ENCODE measurements at places on chromosomes 7 and 10.

DNA sequence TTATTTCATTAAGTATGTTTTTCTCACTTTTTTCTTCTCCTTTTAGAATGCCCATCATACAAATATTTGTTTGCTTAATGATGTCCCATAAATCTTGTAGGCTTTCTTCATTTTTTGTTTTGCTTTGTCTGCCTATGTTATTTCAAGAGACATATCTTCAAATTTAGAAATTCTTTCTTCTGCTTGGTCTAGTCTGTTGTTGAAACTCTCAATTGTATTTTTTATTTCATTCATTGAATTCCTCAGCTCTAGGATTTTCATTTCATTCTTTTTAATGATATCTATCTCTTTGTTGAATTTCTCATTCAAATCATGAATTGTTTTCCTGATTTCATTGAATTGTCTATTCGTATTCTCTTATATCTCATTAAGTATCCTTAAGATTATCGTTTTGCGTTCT is 125.1 kb upstream of the VIPR2 start:
- no peak for DNase-seq

- no peak for DNase-seq
Observed at GRCh38 chr7:28180031-28180363, 598 bp downstream of the JAZF1 start.

DNA sequence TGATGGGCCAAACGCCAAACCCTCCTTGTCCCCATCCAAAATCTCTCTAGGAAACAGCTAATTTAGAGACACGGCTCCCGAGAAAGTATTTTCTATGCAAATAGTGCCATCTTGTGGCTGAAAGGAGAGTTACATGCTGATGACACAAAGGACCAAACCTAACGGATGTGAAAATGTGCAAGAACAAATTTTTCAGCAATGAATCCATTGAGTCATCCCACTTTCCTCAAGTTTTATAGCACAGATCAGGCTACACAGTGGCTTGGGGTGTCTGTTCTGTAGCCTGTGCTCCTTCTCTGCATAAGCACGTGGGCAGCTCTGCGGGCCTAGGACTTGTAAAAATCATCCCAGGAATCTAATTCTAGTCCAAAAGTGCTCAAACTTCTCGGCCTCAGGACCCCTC is 154.8 kb upstream of the PRR15 start:
- peak; percentile 36 for DNase-seq

DNA sequence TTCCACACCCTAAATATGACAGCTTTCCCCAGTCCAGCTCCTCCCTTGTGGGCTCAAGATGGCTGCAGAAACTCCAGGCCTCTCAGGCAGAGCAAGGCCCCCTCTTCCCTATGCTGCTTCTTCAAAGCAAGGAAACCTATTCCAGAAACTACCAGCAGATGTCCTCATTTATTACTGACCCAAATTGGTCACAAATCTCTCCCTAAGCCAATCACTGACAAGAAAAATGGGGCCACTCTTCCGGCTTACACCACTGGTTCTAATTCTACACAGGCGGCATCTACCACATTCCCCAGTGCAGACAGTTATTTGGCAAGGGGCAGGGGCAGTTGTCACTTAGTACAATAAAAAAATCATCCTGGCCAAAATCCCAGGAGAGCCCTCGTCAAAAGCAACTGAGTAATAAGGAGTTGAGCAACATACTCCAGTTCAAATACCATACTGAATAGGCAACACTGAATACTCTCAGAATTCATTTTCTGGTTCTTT is 150.4 kb downstream of the SFMBT2 start:
- no peak for DNase-seq

GRCh38 chr10:103854265-103854685 is 1.1 kb downstream of the SH3PXD2A start:
- no peak for DNase-seq

DNA sequence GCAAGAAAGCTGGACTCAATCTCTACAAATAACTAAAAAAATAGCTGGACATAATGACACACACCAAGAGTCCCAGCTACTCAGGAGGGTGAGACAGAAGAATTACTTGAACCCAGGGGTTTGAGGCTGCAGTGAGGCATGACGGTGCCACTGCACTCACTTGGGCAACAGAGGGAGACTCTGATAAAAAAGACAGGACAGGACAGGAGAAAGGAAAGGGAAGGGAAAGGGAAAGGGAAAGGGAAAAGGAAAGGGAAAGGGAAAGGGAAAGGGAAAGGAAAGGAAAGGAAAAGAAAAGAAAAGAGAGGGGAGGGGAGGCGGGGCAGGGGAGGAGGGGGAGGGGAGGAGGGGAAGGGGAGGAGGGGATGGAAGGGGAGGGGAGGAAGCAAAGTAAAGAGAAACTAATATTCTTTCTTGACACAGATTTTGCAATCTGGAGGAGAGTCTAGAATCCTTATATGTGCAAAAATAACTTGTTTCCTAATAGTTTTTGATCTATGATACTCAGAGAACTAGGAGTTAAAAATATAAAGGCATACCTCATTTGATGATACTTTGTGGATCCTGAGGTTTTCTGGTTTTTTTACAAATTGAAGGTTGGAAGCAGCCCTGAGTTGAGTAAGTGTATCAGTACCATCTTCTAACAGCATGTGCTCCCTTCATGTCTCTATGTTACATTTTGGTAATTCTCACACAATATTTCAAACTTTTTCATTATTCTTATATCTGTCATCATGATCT is 8.0 kb downstream of the SAR1A start:
- no peak for DNase-seq

DNA sequence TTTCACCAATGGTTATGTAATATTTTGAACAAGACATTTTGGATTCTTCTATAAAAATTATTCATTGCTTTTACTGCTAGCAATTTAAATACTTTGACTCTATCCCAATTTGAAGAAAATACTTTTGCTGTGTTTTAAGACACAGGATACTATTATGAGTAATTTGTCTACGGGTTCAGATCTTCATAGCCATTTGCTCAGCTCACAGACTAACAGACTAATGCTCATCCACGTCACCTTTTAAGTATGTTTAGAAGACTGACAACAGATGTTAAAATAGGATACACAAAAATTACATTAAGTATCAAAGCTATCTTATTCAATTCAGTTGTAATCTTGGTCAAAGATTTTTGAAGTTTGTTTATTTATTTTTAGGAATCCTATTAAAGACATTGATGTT is 251.3 kb upstream of the CHRM2 start:
- DNase-seq, result no peak
